Smooth muscle cell of the pulmonary artery (primary cell): ENCODE measurements at places on chromosomes 1 and 21. TPM values are rescaled to one million over a fixed set of nuclear protein-coding genes. Genes with fewer than 3 reads are reported as not detected.

The TNNI3K gene
- not detected in 2 replicates for total RNA-seq

The KCNE2 gene
- not detected in 2 replicates for total RNA-seq

The CDA gene
- total RNA-seq = 0.39 and 0.92 TPM in 2 replicates

The INTS11 gene
- 50.6 and 66.8 TPM in 2 replicates for total RNA-seq

The TCHHL1 gene
- not detected in 2 replicates for total RNA-seq

The SH3D21 gene
- total RNA-seq = 10.0 and 13.6 TPM in 2 replicates

The UBASH3A gene
- total RNA-seq = not detected in 2 replicates
